PC-9 (cell line): ENCODE measurements at places on chromosomes 5 and 9. TPM values are rescaled to one million over a fixed set of nuclear protein-coding genes. Genes with fewer than 3 reads are reported as not detected.
A peak's percentile ranks its signal among the peaks of the same experiment; 100 is the strongest.

GRCh38 chr5:86118542-86118941 lies 499.2 kb upstream of the COX7C start:
- H3K36me3 ChIP-seq: no peaks in the 10 kb centered on the region
- H3K27ac ChIP-seq: no peak overlapping the region
- H3K4me3 ChIP-seq: no peak overlapping the region
- H3K4me1 ChIP-seq: no peaks in the 10 kb centered on the region
- DNase-seq: no peak
- H3K27me3 ChIP-seq: no peaks in the 10 kb centered on the region

Gene RMI1
- 13.9 and 19.2 TPM in 2 replicates for total RNA-seq

GRCh38 chr5:45697201-45697600 lies 1.0 kb upstream of the HCN1 start:
- no peak for DNase-seq
- H3K4me1 ChIP-seq: no peaks in the 10 kb centered on the region
- no peaks in the 10 kb centered on the region for H3K27me3 ChIP-seq
- no peak overlapping the region for H3K27ac ChIP-seq

- no peak overlapping the region for H3K4me3 ChIP-seq
- H3K27me3 ChIP-seq: peaks cover 36% of the 10 kb centered on the region; the same call in 1 of the 2 replicates
- no peaks in the 10 kb centered on the region for H3K4me1 ChIP-seq
- H3K36me3 ChIP-seq: no peaks in the 10 kb centered on the region
- H3K27ac ChIP-seq: no peak overlapping the region
Observed at GRCh38 chr5:7074176-7074575, 321.8 kb upstream of the ADCY2 start.

- H3K4me1 ChIP-seq: no peaks in the 10 kb centered on the region
- H3K27ac ChIP-seq: no peak overlapping the region
- no peak for DNase-seq
- 0 out of 2 replicates have a peak, but pooled peaks cover 11% of the 10 kb centered on the region for H3K36me3 ChIP-seq
Observed at GRCh38 chr5:316210-317085, 5.1 kb upstream of the AHRR start.

GRCh38 chr9:86020731-86021130 lies 78.6 kb downstream of the GOLM1 start:
- no peaks in the 10 kb centered on the region for H3K4me1 ChIP-seq
- no peak for DNase-seq
- H3K27ac ChIP-seq: no peak overlapping the region
- no peak overlapping the region for H3K4me3 ChIP-seq
- no peaks in the 10 kb centered on the region for H3K27me3 ChIP-seq
- H3K36me3 ChIP-seq: peaks cover 45% of the 10 kb centered on the region

DNA sequence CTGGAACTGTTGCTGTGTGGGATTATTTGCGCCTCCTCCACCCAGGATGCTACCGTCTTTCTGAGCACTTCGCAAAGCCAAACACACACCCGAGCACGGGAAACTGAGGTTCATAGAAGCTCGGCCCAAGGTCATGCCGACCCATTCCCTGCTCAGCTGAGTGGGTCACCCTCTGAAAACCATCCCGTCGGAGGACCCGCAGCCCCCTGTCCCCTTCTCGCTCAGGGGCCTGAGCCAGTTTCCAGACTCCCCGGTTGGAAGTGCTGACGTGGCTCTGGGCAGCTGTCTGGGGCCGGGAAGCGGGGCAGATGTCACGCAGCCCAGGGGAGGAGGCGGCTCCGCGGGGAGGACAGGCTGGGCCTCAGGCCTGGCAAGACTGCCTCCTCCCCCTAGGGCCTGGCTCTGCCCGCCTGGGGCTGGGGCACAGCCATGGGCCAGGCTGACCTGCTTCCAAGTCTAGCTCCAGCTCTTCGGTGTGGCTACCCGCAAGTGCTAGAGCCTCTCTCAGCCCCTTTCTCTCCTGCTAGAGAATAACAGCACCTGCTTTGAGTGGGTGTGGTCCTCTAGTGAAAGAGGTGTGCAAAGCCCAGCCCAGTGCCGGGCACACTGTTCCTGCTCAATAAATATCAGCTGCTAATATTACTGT lies 9.9 kb upstream of the CXXC5 start:
- no peaks in the 10 kb centered on the region for H3K27me3 ChIP-seq
- peak overlapping the region; percentile 83 for H3K27ac ChIP-seq
- H3K4me3 ChIP-seq: peak overlapping the region; percentile 59
- H3K36me3 ChIP-seq: no peaks in the 10 kb centered on the region

DNA sequence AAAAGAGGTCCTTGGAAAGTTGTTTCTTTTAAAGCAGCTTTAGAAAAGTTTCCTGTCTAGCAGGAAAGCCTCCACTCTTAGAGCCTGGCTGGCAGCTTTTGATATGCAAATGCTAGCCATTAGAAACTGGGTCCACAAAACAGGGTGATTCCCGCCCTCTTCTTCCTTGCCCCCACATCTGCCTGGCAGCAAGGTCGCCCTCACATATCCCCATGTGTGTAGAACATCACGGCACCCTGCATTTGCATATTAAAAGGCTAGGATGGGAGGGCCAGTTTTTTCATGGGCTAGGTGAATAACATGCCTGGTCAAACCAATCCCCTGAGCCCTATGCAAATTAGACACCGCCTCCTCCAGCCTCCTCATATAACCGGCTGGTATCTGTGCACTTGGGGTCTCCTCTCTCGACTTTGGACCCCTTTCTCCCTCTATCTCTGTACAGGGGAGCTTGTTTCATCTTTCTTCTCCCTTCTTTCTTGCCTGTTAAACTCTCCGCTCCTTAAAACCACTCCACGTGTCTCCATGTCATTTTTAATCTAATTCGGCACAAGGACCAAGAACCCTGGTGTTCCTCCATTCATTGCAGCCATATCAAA lies 426.8 kb upstream of the CTNND2 start:
- H3K4me1 ChIP-seq: no peaks in the 10 kb centered on the region
- H3K27me3 ChIP-seq: no peaks in the 10 kb centered on the region
- no peak for DNase-seq
- no peak overlapping the region for H3K4me3 ChIP-seq
- no peaks in the 10 kb centered on the region for H3K36me3 ChIP-seq

DNA sequence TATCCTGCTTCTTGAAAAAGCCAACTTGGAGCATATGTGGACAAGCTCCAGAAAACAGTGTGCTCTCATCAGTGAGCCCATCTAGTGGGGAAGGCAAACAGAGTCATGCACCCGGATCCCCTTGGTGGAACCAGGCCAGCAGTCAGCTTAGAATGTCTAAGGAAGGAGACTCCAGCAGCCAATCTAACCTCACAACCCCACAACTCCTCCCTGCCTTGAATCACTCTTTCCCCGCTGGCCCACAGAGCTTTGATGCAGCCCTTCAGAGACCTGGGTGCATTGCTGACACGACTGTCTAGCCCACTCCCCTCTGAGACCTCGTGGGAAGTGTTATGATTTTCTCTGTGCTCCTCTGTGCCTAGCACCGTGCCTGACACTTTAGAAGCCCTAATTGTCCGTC lies 623.7 kb downstream of the BNC2 start:
- H3K4me3 ChIP-seq: no peak overlapping the region
- DNase-seq: no peak

GRCh38 chr9:10928372-10928771 lies 315.6 kb upstream of the PTPRD start:
- H3K4me3 ChIP-seq: no peak overlapping the region
- no peak for DNase-seq
- H3K27ac ChIP-seq: no peak overlapping the region
- H3K36me3 ChIP-seq: no peaks in the 10 kb centered on the region
- no peaks in the 10 kb centered on the region for H3K27me3 ChIP-seq

DNA sequence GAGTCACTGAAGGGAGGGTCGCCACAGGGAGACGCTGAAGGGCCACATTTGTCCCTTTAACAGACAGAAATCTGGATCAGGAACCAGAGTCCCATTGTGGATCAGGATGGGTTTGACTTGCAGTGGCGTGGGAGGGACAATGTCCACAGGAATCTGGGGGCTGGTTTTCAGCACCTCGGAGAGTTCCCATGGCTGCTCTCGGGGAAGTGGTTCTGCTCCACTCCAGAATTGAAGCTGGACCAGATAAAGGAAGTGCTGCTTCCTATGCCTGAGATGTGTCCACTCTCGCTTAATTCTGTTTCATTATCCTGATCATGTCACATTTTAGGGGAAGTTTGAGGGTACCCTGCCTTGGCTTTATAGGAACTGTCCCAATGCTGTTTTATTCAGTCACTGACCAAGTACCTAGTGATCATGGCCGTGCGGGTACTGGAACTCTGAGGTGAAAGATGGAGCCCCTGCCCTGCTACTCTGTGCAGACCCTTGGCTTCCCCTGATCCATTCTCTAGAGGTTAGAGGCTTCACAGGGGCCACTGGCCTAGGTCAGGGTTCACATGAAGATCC lies 28.7 kb downstream of the ENHO start:
- H3K27ac ChIP-seq: no peak overlapping the region
- H3K27me3 ChIP-seq: no peaks in the 10 kb centered on the region
- no peak overlapping the region for H3K4me3 ChIP-seq
- no peak for DNase-seq
- H3K36me3 ChIP-seq: no peaks in the 10 kb centered on the region

- DNase-seq: no peak
- no peaks in the 10 kb centered on the region for H3K4me1 ChIP-seq
- no peak overlapping the region for H3K27ac ChIP-seq
- no peak overlapping the region for H3K4me3 ChIP-seq
Observed at GRCh38 chr5:15421921-15422412, 78.0 kb upstream of the FBXL7 start.
